ENCODE measurements at places on chromosomes 2 and 18.

DNA sequence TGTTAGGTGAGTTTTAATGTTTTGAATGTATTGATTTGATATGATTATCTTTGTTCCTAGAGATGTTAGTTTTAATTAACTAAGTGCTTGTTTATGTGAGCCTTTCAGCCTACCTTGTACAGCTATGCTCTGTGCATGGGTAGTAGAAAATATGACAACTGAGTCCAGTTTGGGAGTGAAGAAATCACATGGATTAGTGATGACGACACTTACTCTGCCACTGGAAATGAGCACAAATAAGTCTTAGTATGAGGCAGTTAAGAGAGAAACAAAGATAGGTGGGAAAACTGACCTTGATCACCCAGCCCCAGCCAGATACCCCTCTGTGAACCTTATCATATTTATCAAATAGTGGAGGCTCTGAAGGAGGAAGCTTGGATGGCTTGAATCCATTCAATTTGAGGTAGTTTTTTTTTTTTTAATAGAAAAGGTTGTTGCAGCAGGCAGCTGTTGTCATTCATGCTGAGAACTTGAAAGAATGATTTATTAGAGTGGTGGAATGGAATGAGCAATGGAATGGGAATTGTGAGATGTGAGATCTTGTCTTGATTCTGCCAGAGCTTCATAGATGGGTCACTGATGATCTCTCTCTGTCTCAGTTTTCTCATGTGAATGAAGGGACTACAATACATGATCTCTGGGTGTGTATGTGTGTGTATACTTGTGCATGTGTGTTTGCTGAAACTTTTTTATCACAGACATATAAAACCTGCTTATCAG, 96.4 kb downstream of the MAP3K20 start:
- no peak for DNase-seq

GRCh38 chr2:46164529-46165301, 132.5 kb upstream of the EPAS1 start:
- no peak for DNase-seq

- no peak for DNase-seq
These were observed 170.1 kb downstream of the LAMA1 start for GRCh38 chr18:6947338-6948030.

GRCh38 chr18:23855721-23856120, 158.8 kb upstream of the TTC39C start:
- no peak for DNase-seq

GRCh38 chr2:59276917-59277316, 1035.8 kb upstream of the FANCL start:
- no peak for DNase-seq

GRCh38 chr2:104447831-104448434, 406.0 kb upstream of the POU3F3 start:
- DNase-seq, result no peak

Data from T-helper 2 cell treated with Interferon-gamma antibody and Interleukin-4, amounts not matched to agents 5 μg/mL and 100 μg/mL, for 36 hours (primary cell).